ENCODE measurements at places on chromosomes 6 and 20. TPM values are rescaled to one million over a fixed set of nuclear protein-coding genes. Genes with fewer than 3 reads are reported as not detected.

DNA sequence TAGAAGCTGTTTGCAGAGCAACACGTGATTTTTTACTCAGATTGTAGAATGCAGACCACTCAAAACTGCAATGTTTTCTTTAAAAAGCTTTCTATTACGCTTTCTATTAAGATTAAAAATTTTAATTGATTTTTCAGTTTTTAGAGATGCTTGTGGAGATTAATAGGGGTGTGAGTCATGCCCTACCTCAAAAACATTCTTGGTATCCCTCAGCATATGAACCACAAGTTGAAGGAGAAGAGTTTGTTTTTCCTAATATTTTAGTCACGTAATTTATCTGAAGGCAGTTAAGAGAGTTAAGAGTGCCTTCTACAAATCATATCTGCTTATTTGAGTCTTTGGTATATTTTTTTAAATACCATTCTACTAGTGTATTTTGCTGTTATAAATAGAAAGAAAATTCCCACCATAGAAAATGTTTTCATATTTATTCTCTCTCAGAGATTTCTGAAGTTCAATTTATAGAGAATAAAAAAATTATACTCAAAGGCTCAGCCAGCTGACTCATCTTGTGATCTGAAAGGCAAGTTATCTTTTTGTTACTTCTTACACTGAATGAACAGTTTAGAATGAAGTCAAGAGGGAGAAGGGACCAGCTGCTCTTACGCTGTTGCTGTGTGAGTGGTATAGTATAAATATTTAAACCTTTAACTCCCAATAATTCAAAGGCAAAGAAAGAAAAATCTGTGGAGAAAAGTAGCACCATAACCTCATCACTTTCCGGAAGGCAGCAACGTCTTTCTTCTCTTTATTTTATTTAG lies 7.6 kb downstream of the RIPOR2 start:
- no peak for DNase-seq

DNA sequence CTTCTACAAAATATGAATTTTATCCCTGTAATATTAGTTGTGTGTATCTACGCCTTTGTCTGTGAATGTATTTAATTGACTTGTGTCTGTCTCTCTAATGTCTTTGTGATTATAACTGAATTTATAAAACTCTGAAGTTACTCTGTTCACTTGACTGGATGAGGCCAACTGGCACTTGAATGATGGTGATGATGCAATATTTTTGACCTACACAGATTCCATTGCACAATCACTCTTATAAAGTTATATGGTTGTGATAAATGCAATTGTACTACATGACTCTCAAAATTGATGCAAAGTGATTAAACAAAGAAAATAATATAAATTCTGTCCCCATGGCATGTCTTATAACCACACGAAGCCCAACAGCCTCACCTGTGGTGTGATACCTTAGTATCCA lies 287.3 kb upstream of the PLN start:
- no peak for DNase-seq

GRCh38 chr6:90790696-90791095 lies 203.8 kb upstream of the MAP3K7 start:
- DNase-seq = no peak

- no peak for DNase-seq
These were observed 9.1 kb downstream of the UCKL1 start for GRCh38 chr20:63946986-63947637.

- no peak for DNase-seq
These were observed 522.4 kb downstream of the HDGFL1 start for GRCh38 chr6:23091795-23092194.

DNA sequence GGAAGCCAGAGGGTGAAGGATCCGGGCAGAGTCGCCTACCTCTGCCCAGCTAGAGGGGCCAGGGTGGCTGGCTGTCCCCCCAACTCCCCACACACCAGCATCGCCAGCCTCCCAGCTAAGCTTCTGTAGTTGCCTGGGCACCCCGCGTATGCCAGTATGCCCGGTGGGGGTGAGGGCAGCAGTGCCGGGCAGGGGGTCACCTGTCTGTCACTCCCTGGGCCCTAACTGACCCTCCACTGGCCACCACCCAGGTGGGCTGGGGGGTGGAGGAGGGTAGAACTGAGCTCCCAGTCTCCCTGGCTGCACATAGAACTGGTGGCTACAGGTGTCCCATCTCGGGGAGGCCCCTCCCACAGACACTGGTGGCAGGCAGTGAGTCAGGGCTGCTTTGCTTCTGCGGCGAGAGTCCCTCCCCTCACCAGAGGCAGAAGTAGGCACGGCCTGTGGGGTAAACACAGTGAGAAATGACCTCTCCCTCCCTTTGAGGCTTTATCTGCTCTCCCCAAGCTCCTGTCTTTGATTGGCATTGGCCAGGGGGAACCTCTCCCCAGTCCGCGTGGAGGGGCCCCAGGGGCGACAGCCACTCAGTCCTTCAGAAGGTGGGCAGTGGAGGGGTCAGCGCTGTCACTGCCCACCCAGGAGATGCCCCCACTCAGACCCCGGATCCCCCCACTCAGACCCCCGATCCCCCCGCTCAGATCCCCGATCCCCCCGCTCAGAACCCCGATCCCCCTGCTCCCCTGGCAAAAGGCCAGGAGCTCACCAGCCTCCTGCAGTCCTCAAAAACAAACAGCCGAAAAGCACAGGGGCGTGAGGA lies 2.5 kb downstream of the NTSR1 start:
- DNase-seq = no peak

- no peak for DNase-seq
These were observed 4.3 kb upstream of the KIF25 start for GRCh38 chr6:167993169-167993568.

DNA sequence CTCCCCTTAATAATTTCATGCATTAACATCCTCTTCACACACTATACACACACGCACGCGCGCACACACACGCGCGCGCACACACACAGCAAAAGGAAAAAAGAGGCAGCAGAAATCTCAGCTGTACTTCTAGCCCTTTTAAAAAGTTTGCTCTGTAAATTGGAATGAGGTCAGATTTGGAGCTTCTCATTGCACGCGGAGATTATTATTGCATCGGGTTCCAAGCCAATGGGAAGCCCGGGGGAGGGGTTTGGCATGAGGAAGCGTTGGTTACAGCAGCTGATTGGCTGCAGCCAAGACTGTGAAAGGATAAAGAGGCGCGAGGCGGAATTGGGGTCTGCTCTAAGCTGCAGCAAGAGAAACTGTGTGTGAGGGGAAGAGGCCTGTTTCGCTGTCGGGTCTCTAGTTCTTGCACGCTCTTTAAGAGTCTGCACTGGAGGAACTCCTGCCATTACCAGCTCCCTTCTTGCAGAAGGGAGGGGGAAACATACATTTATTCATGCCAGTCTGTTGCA lies at the start of gene SOX4:
TSS of gene SOX4 (plus strand) at position 340 of the 515 bp plus-strand sequence. CDS start 784 bp downstream, outside the sequence.
- DNase-seq = peak; percentile 92

- DNase-seq = no peak
These were observed 172.9 kb upstream of the SASH1 start for GRCh38 chr6:148169706-148170105.

GRCh38 chr6:161833099-161833860 lies 559.4 kb upstream of the AGPAT4 start:
- DNase-seq = no peak

DNA sequence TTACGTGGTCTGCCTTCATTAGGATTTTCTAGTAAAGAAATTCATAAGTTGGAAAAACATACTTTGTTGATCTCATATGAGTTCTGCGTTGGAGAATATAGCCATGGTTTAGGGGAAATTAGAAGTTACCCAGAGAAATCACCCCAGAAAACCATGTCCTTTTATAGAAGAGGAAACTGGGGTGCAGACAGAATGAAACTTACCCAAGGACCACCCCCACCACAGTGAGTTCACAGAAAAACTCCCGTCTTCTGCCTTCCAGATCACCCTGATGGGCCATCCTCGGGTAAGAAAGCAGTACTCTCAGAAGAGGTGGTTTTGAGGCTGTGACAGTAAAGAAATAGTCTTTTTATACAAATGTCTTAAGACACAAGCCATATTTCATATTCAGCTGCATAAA lies 25.1 kb upstream of the MAFB start:
- DNase-seq = no peak

GRCh38 chr6:147507162-147508041 lies 1.1 kb upstream of the SAMD5 start:
- peak; percentile 25 for DNase-seq

DNA sequence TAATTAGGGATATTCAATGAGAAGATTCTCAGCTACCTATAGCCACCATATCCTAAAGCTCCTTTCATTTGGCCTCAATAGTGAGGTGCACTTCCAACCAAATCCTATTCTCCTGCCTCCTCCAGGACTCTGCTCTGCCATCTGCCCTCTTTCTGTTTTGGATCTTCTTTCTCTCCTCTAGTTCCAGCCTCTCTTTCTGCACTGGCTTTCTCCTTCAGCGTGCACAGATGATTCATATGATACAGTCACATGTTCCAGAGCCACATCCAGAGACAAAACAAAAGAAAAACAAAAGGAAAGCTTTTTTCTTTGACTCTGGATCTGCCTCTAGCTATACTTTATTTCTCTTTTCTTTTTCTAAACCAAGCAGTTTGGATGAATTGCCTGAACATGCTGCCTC lies 531.9 kb upstream of the MAN1A1 start:
- DNase-seq = no peak

DNA sequence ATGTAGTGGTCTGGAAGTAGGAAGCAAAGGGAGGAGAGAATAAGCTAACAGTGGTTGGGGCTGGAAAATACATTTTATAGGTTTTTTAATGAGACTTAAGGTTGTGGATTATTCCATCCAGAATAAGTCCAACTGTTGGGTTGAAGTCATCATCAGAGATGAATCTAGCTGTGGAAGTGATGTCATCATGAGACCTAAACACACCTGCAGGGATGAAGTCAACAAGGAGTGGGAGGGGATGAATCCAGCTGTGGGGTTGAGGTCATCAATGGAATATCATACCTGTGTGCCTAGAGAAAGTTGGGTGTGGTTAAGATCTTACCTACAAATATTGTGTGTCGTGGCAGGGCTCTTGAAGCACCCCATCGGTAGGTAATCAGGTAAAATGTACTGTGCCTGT lies 730.7 kb downstream of the RFPL4B start:
- DNase-seq = no peak

DNA sequence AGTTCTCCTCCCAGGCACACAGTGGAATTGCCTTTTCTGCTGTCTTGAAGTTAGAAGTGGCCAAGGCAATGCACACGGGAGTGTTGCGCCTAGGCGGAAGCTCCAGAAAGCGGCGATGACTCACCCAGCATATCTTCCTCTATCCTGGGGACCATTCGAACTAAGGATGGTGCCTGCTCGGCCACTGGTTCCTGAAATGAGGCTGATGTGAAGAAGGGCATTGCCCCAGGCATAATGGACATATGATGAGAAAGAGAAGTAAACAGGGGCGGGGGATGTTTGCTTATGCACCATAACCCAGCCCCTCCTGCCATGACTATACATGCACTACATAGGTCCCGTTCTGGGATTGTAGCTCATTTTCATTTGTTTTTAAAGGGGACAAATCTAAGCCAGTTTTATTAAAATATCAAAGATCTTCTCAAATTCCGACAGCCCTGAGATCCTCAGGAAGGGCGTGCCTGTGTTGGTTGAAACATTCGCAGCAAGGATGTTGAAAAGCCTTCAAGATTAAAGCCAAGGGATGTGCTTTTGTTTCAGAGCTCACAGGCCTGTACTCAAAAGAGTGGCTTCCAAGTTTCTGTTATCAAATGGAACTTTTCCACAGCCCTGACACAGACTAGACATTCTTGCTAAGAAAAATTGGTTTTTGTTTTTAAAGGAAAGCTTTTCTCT lies 218.5 kb downstream of the LY86 start:
- DNase-seq = no peak

DNA sequence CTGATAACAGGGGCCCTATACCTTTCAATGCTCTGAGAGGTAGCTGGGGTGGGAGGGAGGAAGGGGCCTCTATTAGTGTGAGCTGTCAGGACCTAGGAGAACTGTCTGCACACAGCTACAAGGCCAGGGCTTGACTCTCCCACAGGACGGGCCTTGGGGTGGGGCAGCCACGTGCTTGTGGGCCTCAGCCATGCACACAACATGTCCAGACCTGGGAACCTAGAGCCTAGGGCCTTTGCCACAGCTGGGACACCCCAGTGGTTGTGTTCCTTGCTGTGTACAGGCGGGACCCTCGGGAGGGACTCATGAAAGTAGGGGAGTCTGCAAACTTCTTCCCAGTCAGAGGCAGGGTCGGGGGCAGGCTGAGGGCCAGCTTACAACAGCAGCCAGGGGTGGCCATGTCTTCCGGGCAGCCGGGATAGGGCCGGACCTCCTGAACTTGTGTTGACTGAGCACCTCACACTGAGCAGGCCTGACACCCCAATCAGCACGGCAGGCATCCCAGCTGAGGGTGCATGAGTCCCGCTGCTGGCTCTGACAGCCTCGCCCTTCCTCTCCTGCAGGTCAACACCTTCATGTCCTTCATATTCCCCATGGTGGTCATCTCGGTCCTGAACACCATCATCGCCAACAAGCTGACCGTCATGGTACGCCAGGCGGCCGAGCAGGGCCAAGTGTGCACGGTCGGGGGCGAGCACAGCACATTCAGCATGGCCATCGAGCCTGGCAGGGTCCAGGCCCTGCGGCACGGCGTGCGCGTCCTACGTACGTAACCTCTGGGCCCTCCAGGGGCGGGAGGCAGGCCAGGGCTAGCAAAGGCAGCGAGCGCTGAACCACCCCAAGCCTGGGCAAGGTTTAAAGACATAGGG lies 41.9 kb upstream of the MRGBP start:
- DNase-seq = no peak

- no peak for DNase-seq
These were observed 70.1 kb downstream of the CDC5L start for GRCh38 chr6:44457596-44457995.

- no peak for DNase-seq
These were observed 33.2 kb downstream of the PLEKHG1 start for GRCh38 chr6:150632785-150633485.

GRCh38 chr20:14193443-14193842 lies 144.0 kb downstream of the FLRT3 start:
- no peak for DNase-seq

- no peak for DNase-seq
These were observed 54.7 kb upstream of the SNRPB2 start for GRCh38 chr20:16675001-16675564.

Gene MYB
- 23.3 TPM for total RNA-seq

Gene NCOA5
- total RNA-seq = 34.9 TPM

Gene GPR63
- 1.5 TPM for total RNA-seq

Gene TBX18
- 9.4 TPM for total RNA-seq

Gene BTN1A1
- 1.4 TPM for total RNA-seq

Gene ZNF165
- total RNA-seq = 1.4 TPM

Gene THBS2
- total RNA-seq = 0.23 TPM

Gene SIRPA
- 132 TPM for total RNA-seq

Gene PRR18
- 1.1 TPM for total RNA-seq

Gene FNDC11
- total RNA-seq = 1.3 TPM

Gene PRL
- total RNA-seq = not detected

Gene GSTA2
- not detected for total RNA-seq

Gene GATA5
- total RNA-seq = not detected

Gene NKAIN2
- total RNA-seq = 9.5 TPM

Gene TCF15
- 6.6 TPM for total RNA-seq

Gene PHACTR3
- 8.7 TPM for total RNA-seq

Gene SLC32A1
- 3.4 TPM for total RNA-seq

Gene TREML1
- 2.3 TPM for total RNA-seq

Gene OPRL1
- total RNA-seq = 10.2 TPM
